ENCODE measurements at places on chromosomes 16 and 17.

DNA sequence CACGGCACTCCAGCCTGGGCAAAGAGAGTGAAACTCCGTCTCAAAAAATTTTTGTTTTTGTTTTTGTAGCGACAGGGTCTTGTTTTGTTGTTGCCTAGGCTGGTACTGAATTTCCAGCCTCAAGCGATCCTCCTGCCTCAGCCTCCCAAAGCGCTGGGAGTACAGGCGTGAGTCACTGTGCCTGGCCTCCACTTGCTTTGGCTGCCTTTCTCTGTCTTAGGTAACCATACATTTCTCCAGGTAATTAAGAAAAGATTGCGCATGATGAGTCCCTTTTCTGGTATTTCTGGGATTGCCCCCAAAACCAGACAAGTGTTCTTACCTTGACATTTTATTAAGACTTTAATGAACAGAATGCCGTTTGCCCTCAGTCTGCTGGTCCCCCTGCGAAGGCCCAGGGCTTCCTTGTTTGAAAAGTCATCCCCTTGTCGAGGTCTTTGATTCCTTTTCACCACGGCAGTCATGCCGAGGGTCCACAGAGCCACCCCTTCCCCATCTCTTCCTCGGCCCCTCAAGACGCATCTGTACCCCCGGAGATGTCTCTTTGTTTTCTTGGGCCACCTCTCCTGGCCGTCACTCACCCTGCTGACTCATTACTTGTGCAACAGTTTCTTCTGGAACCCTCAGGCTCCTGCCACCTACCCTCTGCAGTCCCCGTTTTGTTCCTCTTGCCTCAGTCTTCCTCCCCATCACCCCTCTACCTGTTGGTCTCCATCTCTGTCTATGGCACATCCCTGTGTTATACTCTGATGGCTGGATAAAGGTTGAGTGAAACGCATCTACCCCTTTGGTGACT, 151.0 kb downstream of the SEC14L1 start:
- DNase-seq: no peak

GRCh38 chr17:29615048-29615385, 7.7 kb downstream of the CORO6 start:
- DNase-seq: no peak

DNA sequence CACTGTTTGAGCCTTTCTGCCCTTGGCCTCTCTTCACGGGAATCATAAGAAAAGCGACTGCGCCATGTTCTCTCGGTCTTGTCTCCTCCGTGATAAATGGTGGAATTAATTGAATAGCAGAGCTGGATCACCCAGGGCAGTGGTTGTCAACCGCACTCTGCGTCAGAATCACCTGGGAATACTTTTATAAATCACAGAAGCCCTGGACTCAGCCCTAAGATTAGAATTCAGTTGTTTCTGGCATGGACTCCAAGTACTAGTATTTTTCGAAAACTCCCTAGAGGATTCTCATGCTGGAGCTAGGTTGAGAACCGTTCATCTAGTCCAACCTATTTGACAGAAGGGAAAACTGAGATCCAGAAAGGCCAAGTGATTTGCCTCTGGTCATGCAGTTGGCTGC, 64.1 kb downstream of the SPACA3 start:
- DNase-seq: no peak

DNA sequence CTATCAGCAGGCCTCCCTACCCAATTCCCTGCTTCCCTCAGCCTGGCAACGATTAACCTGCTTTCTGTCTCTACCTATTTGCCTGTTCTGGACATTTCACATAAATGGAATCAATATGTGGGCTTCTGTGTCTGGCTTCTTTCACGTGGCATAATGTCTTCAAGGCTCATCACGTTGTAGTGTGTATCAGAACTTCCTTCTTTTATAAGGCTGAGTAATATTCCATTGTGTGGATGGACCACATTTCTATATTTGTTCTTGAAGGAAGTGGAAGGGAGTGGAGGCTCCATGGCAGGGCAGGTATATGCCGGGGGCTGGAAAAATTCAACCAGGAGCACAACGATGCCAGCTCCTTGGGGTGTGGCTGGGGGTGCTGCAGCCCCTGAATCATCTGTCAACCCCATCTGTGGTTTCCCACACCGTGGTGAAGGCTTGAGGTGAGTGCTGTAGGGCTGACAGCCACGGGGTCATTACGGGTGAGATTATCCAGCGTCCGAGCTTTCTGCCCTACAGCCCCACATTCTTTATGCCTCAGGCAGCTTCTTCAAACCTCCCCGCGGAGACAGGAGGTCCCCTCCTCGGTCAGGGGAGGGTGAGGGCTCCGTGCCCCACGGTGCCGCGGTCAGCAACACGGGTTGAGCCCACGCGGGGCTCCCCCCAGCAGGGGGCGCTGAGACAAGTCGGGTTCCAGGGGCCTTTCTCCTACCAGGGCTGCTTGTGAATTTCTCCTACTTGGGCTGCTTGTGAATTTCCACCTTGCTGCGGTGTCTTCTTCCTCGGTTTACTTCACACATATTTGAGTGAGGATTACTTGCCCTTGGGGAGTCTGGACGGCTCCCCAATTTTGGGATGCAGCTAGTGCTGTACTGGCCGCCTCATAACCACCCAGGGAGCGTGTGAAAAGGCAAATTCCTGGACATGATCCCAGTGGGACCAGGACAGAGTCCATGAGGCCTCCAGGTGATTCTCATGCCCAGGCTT, 18.3 kb upstream of the WFIKKN2 start:
- peak; percentile 19 for DNase-seq

DNA sequence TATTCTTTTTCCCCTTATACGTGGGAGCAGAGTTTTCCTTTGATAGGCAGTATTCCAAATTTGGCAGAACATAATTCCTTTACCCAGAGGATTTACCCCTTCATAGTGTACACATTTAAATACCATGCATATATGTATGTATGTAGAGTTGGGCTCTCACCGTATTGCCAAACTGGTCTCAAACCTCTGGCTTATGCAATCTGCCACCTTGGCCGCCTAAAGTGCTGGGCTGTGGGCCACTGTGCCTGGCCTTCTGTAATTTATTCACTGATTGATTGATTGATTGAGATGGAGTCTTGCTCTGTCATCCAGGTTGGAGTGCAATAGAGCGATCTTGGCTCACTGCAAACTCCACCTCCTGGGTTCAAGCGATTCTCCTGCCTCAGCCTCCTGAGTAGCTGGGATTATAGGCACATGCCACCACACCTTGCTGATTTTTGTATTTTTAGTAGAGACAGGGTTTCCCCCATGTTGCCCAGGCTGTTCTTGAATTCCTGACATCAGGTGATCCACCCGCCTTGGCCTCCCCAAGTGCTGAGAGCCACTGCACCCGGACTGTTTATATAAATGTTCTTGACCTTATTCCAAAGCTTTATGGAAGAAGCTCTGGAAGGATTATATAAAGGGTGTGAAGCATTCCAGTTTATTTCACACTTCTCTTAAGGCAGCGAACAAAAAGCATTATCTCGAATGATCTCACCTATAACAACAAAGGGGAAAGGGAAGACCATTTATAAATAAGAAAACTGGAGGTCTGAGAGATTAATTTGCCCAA, 14.9 kb downstream of the GLG1 start:
- DNase-seq: no peak

DNA sequence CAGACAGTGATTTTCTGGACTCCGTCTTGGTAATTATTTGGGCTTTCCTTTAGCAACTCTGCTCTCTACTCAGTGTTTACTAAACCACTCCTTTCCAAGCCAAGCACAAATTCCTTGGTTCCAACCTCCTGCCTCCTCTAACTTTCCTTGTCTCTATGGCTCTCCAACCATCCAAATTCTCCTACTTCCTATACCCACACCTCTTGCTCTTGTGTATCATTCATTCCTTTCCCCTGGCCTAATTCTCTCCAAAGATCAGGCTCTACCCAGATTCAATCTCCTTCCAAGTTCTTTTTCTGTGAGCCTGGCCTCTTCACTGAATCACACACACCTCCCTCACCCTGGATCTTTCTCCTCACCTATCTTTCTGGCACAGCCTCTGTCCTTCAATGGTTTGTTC, 1.1 kb downstream of the NEURL4 start:
- no peak for DNase-seq

DNA sequence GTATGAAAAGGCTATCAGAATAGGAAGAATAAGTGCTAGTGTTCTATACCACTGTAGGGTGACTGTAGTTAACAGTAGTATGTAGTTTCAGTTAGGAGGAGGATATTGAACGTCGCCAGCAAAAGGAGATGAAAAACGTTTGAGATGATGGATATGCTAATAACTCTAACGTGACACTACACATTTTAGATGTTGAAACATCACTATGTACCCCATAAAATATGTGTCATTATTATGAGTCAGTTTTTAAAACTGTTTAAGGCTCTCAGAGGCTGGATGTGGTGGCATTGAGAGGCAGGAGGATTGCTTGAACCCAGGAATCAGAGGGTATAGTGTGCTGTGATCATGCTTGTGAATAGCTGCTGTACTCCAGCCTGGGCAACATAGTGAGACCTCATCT, 31.8 kb downstream of the UBN1 start:
- DNase-seq: no peak

Measured in NCI-H146 (cell line).